ENCODE measurements at places on chromosomes 1 and 21.

DNA sequence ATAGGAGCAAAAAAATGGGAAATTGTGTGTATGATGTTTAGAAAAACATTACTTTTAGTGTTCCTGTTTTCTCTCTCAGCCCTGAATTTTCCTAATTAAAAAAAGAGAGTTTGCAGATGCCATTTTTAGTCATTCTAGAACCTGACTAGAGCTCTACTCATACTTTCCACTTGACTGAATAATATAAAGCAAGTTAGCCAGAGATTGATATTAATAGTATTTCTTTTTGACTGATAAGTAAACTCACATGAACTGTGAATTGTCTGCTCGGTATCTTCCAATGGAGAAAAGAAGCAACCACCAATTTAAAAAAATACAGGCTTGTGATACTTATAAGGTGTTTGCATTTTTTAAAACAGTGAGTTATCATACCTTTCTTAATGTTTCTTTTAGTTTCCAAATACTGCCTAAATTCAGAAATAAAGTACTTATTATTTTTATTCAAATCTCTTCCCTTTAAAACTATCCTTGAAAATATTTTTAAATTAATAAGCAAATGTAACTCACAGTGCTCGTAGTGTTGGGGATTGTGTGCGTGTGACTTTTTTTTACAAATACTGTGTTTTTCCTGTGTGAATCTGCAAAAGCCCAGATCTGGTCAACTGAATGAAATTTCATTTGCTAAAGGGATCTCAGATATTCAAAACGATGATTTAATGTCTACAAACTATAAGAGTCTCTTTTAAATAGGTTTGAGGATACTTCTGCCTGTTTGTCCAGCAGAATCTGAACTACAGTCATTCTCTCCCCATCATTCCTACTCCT lies 9.8 kb downstream of the RAP1A start:
- no peak for DNase-seq

DNA sequence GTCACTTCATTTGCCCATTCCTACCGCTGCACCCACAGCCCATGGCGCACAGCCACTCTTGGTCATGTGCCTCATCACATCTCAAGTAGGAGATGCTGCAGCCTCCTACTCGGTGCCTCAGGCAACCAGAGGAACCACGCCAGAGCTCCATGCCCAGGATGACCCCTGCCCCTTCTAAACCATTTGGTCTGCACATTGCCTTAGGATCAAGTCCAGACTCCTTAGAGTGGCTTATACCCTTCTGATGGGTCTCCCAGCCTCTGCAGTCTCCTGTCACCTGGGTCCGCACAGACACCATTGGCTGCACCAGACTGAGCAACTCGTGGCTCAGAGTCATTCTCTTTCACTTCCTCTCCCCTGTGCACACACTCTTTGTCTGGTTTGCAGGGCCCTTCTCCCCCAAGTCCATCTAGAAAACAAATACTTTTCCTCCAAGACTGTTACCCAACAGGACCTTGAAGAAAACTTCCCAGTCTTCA lies 2.2 kb upstream of the ADORA3 start:
- DNase-seq: no peak

DNA sequence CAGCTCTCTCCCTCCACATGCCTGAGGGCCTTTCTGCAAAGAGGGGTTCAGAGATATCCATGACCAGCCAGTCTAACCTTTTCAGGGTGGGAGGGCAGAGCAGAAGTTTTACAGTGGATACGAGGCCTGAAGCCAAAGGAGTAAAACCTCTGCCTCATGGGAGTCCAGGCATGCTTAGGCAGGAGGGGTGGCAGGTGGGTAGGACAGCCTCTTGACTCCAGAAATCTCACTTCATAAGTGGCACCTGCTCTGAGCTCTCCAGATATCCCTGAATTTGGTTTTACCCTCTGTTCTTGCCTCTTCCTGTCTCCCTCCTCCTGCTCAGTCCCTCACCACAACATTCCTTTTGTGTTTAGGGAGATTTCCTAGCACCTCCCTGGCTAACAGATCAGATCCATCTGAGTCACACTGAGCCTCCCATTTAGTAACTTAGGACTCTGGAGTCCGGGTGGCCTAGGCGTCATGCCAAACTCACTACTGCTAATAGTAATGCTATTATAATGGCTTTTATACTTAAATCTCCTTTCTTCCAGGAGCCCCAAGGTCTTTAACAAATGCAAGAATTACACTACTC lies 201.0 kb downstream of the HS2ST1 start:
- DNase-seq: no peak

GRCh38 chr1:162094723-162095122 lies 25.2 kb downstream of the NOS1AP start:
- DNase-seq: no peak

GRCh38 chr1:53605181-53605580 lies 133.8 kb downstream of the GLIS1 start:
- DNase-seq: no peak

DNA sequence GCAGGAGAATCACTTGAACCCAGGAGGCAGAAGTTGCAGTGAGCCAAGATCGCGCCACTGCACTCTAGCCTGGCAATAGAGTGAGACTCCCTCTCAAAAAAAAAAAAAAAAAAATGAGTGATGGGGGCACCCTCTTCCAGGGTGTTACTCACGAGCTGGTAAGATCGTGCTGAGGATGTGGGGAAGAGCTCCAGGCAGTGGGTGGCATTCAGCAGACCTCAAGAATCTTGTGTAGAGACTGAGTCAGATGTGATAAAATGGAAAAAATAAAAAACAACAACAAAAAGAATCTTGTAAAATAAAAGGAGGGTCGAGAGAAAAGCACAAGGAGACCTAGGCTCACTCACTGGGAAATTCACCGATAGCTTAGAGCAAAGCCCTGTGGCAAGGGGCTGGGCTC lies 38.5 kb downstream of the EPHA2 start:
- no peak for DNase-seq

DNA sequence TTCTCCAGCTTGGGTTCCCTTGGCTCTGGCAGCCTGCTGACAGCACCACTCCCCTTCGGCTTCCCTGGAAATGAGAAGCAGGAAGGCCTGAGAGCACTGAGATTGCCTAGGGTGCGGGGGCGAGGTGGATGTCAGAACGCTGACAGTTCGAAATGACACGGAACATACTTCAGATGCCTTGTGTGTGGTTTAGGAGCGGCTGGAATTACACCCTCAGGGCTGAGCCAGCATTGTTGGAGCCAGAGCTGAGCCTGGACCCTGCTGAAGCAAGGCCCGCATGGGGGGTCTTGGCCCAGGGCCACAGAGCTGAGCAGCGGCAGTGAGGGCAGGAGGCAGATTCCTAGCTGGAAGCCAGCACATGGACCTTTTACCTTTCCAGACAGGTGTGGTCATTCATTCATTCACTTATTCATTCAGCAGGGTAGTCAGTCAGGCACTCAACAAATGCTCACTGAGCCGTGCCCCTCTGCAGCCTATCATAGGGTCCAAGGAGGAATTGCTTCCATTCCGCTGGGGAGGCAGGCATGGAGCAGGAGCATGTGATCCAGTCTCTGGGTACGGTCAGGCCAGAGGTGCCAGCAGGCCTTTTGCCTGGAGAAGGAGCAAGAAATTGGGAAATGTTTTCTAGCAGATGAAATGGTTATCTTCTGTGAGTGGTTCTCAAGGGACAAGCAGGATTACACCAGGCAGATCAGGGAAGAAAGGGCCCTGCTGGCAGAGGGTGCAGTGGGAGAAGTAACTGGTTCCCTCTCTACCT lies 6.6 kb upstream of the FOXE3 start:
- DNase-seq: no peak

- no peak for DNase-seq
Observed at GRCh38 chr1:231638647-231639046, 12.1 kb downstream of the DISC1 start.

DNA sequence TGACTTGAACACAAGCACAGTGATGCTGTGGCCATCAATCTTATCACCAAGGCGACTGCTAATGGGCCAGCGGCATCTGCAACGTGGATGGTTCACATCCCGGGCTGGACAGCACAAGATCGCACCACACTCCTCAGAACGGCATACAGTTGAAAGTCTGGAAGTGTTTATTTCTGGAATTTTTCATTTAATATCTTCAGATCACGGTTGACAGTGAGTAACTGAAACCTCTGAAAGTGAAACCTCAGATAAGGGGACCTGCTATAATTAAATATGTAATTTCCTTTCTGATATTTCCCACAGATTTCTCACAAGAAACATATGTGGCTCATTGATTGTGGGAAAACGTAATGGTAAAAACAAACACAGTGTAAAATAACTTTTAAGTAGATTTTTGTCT lies 83.7 kb downstream of the POFUT2 start:
- no peak for DNase-seq

GRCh38 chr1:50213505-50213904 lies 104.8 kb downstream of the ELAVL4 start:
- DNase-seq: no peak

DNA sequence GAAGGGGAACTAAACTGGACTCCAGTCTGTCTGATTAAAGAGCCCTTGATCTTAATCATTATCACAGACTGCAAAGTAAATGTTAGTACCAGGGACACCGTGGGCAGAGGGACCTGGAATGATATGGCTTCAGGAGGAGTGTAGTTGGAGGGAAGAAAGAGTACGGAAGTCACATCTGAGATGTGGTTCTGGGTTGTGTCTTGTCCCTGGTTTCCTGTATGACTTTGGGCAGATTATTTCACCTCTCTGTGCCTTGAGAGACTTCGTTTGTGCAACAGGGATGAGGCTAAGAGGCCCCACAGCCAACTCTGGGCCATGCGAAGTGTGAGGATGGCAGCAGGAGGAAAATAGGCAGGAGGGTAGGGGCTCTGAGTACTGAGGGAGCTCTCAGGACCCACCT lies 76.1 kb upstream of the SLC2A1 start:
- no peak for DNase-seq

- DNase-seq: no peak
Observed at GRCh38 chr1:202276081-202276715, 65.5 kb downstream of the UBE2T start.

- no peak for DNase-seq
Observed at GRCh38 chr1:18363436-18363835, 117.3 kb upstream of the KLHDC7A start.

GRCh38 chr1:197180252-197180878 lies 33.9 kb upstream of the ASPM start:
- DNase-seq: no peak

DNA sequence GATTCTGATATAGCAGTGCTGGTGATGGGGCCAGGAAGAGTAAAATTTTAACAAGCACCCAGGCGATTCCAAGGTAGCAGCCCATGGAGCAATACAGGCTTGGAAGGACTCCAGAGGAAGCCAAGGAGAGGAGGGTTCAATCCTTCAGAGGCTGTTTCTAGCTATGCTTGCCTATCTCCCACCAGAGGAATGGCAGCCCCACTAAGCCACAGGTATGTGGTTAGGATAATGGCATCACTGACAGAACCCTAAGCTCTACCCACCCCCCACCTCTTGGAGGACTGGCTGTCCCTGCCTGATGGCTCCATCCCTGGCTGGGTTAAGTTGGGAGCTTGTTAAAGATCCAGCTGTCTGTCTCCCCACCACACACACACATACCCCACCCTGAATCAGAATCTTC lies 19.3 kb upstream of the PTAFR start:
- DNase-seq: no peak

- DNase-seq: no peak
Observed at GRCh38 chr1:202275061-202275770, 66.5 kb downstream of the UBE2T start.

GRCh38 chr1:154141240-154141639 lies 13.6 kb downstream of the NUP210L start:
- no peak for DNase-seq

DNA sequence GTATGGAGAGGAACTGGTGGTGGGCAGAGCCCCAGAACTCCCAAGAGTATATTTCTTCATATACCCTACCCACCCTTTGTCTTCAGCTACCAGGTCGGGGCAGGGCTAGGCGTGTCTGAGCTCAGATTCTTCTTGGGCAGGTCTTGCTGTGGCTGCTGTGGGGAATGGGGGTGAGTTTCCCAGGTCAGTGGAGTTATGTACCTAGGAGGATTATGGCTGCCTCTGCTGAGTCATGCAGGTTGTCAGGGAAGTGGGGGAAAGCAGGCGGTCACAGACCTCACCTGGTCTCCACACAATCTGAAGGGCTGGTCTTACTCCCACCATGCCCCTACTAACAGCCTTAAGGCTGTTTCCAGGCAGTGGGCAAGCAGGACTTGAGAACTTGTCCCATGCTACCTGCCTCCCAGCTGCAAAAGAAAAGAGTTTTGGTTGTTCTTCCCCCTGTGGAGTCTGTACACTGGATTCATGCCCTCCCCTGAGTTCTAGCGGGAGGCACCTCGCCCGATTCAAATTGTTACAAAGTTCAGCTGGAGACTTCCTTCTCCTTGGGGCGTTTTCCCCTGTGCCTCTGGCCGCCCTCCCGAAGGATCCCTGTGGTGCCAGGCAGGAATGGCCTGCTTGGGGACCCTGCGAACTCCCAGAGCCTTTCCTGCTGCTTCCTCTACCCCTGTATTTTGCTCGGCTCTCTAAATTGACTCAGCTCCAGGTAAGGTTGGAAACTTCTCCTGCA lies 58.6 kb downstream of the NPHS2 start:
- DNase-seq: no peak

GRCh38 chr1:169739980-169740379 lies 6.1 kb upstream of the SELE start:
- no peak for DNase-seq

GRCh38 chr1:113389953-113390834 lies at the start of gene MAGI3:
Gene MAGI3 (plus strand): TSS chr1:113390515. CDS start chr1:113391034, 519 bp downstream.
- peak; percentile 75 for DNase-seq

GRCh38 chr1:39170731-39171667 lies 33.5 kb upstream of the MACF1 start:
- DNase-seq: no peak

GRCh38 chr1:17892225-17892624 lies 137.1 kb downstream of the ACTL8 start:
- DNase-seq: no peak

DNA sequence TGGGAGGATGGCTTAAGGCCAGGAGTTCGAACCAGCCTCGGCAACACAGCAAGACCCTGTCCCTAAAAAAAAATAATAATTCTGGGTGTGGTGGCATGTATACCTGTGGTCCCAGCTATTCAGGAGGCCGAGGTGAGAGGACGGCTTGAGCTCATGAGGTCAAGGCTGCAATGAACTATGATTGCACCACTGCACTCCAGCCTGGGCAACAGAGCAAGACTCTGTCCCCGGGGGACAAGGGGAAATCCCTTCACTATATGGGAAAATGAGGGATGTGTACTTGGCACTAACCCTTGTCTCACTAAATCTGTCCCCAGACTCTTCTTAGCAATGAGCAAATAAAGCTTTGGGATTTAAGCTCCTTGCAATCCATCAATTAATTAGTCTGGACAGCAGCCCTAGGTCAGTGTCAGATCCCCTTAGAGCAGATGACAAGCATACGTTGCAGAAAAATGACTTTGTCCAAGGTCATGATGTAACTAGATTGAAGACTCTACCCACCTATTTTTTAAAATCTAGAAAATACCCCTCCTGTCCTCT lies 9.4 kb downstream of the KDM5B start:
- no peak for DNase-seq

GRCh38 chr1:218614031-218614430 lies 268.9 kb downstream of the TGFB2 start:
- no peak for DNase-seq

DNA sequence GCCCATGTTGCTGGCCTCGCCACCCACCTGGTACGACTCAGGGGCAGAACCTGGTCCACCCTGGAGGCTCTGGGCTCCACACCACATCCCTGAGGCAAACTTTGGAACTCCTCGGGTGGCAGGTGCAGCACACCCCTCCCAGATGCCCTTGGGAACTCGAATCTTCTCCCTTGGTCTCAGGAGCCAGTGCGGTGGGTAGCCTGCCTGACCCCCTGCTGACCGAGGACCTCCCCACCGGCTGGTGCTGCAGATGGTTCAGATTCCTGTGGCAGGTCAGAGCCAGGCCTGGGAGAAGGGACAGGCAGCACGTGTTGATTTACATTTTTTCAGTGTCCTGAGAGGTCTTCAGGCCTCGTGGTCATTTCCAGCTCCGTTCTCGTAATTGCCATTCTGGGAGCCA lies 6.3 kb upstream of the CFAP410 start:
- DNase-seq: no peak
